H4 (cell line): ENCODE measurements at places on chromosomes 6 and 20. TPM values are rescaled to one million over a fixed set of nuclear protein-coding genes. Genes with fewer than 3 reads are reported as not detected.

The TTBK1 gene
- not detected in 2 replicates for total RNA-seq

The HFE gene
- 7.8 and 13.4 TPM in 2 replicates for total RNA-seq

The ME1 gene
- total RNA-seq = 49.6 and 53.1 TPM in 2 replicates

The ZFP57 gene
- total RNA-seq = not detected in 2 replicates

The ERMARD gene
- total RNA-seq = 13.4 and 22.9 TPM in 2 replicates

The SLC24A3 gene
- total RNA-seq = 0.04 TPM in 1 of 2 replicates, not detected in the other

DNA sequence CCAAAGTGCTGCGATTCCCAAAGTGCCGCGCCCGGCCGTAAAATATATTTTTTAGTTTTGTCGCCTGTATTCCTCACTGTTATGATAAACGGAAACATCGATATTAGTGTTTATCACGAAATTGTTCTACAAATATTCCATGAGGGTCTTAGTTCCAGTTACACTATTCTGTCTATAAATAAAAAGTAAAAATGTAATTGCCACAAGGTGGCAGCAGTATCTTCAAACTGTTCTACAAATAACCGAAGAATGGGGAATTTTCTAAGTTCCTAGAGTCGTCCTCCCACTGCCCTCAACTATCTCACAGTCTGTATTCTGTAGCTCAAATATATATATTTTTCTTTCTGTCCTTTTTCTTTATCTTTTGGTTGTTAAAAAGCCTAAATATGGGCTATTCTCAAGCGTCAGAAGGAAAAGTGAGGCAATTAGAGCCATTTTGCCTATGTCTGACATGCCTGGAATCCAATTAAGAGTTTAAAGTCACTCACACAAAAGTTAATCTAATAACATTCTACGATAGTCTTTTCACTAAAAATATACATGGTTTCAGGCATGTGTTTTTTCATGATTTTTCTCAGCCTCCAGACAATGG is 14.2 kb upstream of the FAM162B start:
- DNase-seq = peak; percentile 12

GRCh38 chr20:36775196-36775595 is 1.6 kb upstream of the DSN1 start:
- DNase-seq = no peak

DNA sequence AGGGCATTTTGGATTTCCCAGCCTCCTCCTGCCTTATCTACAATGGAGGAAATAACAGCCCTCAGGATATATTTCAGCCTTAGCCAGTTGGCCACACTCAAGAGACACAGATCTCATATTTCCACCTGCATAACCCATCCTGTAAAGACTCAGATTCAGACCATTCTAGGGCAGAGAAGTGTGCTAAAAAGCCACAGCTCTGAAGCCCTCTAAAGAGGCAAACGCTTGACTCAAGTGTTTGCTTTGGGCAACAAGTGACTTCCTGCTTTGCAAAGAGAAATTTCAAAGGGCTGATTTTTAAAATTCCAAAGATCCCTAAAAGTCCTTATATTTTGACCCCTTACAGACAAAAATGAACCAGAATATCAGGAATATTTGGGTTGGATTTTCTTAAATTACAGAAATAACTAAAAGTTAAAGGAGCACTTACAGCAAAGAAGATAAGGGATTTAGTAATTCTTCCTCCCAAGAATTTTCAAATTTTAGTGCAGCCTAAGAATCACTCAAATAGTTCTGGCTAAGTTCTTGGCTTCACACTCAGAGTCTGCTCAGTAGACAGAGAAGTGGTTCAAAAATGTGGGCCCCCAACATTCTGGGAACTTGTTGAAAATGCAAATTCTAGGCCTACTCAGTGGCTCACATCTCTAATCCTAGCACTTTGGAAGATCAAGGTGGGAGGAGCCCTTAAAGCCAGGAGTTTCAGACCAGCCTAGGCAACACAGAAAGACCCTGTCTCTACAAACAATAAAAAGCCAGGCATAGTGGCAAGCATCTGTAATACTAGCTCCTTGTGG is 18.9 kb upstream of the ADGRF5 start:
- DNase-seq = no peak

GRCh38 chr6:34310817-34311216 is 62.0 kb upstream of the SMIM29 start:
- DNase-seq = no peak

- no peak for DNase-seq
Observed at GRCh38 chr6:136347847-136348246, 58.2 kb upstream of the BCLAF1 start.

DNA sequence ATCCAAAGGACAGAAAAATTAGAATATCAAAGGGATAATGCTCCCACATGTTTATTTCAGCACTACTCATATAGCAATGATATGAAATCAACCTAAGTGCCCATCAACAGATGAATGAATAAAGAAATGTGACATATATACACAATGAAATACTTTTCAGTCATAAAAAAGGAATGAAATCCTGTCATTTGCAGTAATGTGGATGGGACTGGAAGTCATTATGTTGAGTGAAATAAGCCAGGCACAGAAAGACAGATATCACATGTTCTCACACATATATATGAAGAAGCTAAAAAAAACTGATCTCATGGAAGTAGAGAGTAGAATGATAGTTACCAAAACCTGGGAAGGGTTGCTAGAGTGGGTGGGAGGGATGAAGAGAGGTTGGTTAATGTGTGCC is 135.7 kb downstream of the IBTK start:
- DNase-seq = no peak

DNA sequence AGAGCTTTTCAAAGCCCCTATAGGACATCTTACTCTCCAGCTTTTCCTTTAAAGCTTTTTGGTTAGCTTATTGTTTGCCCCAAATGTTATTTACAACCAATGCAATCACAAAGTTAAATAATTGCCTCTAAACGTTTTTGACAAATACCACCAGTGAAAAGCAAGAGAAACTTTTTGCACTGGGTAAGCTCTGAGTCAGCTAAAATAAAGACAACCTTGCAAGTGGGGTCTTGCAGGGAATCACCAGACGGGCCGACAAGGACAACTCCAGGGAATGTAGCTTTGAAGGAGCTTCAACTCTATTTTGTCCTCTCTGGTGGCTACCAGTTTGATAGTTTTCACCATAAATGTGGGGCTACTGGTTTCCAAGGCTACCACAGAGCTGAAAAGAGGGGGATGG is 14.7 kb upstream of the PSMF1 start:
- no peak for DNase-seq

GRCh38 chr20:50673466-50674137 is 17.7 kb downstream of the RIPOR3 start:
- DNase-seq = no peak

GRCh38 chr6:144277605-144278227 is 7.4 kb upstream of the UTRN start:
- no peak for DNase-seq

- DNase-seq = no peak
Observed at GRCh38 chr6:64252256-64252655, 616.7 kb downstream of the PHF3 start.

DNA sequence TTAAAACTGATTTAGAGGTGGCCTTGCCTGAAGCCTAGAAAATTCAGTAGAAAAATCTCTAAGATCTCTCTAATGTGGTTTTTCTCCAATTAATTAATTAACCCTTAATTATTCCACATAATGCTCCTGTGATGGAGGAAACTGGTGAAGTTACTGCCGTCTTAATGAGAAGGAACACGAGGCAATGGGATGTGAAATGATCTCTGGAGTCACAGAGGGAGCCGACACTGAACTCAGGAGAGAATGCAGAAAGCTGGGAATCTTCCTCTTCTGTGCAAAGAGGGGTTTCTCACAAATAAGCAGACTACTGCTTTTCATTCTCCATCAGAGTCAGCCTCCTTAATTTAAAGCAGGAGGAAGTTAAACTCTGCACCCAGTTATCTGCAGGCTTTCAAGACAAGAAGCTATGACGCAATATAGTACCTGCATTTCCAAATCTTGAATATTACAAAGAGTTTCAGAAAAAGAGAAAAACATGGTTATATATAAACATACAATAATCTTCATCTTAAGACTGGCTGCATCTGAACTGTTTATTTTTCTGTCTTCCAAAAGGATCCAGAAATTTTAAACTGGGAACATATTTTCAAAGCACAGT is 18.1 kb upstream of the SNRPB2 start:
- DNase-seq = no peak

DNA sequence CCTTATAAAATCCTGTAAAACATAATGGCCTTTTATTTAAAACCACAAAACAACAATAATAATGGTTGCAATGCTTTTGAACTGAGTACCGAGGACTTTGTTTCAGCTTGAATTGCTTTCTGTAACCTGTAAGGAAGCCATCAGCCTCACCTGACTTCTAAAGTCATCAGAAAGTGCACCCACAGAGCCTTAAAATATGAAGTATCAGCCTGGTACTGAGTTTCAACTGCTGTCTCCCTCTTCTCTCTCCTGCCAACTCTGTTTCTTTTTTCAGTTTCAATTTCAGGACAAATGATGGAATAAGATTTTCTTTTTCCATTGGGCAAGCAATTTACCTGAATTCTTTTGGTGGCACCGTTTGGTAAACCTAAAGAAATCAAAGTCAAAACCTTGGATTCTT is 119.4 kb downstream of the PHACTR1 start:
- no peak for DNase-seq

GRCh38 chr6:43804550-43805223 is 34.7 kb downstream of the VEGFA start:
- DNase-seq = no peak

- no peak for DNase-seq
Observed at GRCh38 chr6:39432330-39433025, 110.0 kb upstream of the KCNK16 start.

DNA sequence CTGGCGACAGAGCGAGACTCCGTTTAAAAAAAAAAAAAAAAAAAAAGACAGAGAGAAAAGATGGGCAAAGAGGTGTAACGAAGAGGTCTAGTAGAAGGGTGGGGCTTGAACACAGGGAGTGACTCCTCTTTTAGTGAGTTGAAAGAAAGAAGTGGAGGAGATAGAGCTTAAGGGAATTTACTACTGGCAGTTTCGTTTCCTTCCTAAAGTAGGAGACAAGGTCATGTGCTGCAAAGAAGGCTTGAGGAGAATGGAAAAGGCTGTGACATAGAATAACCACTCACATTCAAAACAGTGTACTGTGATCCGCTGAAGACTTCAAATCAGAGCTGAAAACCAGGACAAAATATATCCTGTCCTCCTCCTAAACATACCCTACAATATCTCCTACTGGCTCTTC is 63.8 kb upstream of the EIF2S2 start:
- no peak for DNase-seq

DNA sequence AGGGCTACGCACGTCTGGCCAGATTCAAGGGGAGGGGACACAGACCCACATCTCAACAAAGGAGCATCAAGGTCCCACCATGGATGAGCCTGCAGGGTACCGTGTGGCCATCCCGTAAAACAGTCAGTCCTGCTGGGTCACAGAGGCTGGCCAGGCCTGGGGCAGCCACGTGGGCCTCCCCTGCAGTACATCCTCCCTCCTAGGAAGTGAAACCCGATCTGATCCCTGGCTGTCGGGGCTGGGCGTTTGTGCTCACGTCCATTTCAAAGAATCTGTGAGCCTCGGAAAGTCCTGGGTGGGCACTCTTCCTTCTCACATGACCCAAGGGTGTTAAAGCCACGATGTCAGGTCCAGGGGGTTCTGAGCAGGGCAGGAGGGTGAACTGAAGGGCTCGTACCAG is 14.3 kb downstream of the SULF2 start:
- DNase-seq = no peak

DNA sequence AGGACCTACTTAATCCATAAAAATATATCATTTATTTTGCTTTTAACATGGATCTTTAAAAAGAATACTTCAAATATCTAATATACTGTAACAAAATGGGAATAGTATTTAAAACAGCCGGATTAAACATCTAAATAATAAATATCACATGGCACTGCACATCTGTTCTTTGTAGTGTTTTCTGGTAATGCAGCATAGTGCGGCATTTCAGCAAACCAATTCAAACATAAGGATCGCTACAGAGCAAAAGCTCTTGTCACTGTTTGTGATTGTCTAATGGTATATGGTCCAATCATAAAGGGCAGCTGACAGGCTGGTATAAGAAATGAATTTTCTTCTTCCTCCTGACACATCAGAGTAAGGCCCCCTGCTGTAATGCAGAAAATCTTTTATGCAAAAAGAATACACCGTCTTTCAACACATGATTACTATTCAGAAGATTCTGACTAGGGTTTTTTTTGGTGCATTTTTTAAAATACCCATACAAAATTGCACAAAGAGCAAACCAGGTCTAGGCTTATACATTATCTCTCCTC is 40.0 kb upstream of the POU3F2 start:
- DNase-seq = no peak

DNA sequence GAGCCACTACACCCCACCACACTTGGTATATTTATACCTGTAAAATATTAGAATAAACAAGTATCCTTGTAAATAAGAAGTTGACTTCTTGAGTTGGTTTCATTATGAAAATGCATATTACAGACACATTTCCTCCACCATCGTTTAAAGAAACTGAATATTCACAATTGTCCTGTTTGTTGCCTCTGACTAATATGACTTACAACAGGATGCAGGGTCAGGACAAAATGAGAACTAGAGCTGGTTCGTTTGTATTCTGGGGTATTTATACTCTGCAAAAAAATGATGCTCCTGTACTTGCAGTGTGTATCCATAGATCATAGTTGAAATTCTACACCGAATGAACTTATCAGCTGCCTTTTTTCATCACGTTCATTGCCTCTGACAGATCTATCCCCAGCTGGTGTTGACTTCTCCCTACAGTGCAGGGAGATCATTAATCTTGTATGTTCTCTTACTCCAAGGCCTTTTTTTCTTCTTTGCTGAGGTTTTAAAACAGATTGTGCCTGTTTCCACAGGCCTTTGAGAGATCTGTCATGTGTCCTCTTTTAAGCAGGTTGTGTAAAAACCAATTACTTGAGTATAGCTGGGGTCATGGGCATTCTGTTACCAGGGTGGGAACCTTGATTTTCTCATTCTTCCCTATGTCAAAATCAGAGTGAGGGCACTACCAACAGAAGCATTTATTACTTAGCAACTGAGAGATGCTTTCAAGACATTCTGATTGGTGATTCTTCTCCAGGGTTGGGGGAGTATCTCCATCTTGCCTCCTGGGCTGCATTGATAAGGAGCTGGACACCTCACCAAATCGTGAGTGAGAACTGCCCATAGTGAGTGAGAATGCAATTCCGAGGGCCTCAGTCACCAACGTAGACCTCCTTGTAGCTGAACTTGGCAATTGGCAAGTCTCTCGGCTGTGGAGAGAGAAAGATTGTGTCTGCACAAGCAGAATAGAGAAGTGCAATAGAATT is 78.8 kb upstream of the CD83 start:
- DNase-seq = no peak

GRCh38 chr6:152637296-152638047 is at the start of gene SYNE1:
Gene SYNE1, minus strand, starts transcription at chr6:152637362. Its CDS starts 9,031 bp downstream, at chr6:152628331.
- no peak for DNase-seq
